ENCODE measurements at places on chromosomes 2 and 18.

- DNase-seq, result no peak
Observed at GRCh38 chr2:38290332-38290731, 86.7 kb downstream of the ATL2 start.

GRCh38 chr18:4017480-4017879 is 437.6 kb downstream of the DLGAP1 start:
- no peak for DNase-seq

DNA sequence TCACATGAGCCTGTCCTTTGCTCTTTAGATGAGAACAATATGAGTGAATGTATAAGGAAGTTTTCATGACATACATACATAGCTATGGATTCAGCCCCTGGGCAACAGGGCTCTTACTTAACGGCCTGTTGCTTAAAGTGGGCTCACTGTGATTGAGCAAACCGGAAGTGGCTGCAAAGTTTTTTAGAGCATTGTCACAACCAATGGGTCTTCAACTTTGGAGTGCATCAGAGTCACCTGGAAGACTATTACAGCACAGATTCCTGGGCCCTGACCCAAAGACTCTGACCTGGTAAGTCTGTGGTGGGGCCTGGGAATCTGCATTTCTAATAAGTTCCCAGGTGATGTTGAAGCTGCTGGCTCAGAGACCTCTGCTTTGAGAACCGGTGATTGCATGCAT is 106.3 kb upstream of the SEC11C start:
- DNase-seq, result no peak

DNA sequence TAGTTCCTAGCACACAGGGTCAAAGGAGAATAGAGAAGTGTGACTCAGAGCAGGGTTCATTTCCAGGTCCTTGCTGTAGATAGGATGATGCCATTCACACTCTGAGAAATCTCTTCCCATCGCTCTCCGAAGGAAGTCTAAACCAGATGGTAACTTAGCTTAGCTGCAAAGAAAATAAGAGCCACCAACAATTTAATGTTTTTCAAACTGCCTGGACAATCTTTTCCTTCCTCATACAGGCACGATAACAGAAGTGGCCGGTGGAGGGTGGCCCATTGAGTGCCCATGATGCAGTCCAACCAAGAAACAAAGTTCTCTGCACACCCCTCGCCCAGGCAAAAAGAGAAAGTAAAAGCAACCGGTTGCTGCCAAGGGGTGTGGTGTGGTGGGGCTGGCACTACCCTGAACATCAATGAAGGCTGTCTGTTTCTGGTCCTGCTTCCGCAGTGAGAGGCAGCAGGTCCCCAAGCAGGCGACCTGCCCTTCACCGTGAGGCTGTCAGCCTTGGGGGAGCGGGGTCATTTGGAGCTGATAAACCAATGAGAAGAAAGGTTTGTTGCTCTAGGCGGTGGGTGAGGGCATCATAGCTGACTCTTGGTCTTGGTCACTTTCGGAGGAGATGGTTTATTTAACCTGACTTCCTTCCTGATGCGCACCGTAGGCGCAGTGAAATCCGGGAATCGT is 105.6 kb upstream of the CD302 start:
- DNase-seq, result peak; percentile 78

GRCh38 chr2:46719487-46719886 is 196.1 kb downstream of the MCFD2 start:
- no peak for DNase-seq

GRCh38 chr2:197312186-197312585 is 1.6 kb upstream of the ANKRD44 start:
- no peak for DNase-seq

DNA sequence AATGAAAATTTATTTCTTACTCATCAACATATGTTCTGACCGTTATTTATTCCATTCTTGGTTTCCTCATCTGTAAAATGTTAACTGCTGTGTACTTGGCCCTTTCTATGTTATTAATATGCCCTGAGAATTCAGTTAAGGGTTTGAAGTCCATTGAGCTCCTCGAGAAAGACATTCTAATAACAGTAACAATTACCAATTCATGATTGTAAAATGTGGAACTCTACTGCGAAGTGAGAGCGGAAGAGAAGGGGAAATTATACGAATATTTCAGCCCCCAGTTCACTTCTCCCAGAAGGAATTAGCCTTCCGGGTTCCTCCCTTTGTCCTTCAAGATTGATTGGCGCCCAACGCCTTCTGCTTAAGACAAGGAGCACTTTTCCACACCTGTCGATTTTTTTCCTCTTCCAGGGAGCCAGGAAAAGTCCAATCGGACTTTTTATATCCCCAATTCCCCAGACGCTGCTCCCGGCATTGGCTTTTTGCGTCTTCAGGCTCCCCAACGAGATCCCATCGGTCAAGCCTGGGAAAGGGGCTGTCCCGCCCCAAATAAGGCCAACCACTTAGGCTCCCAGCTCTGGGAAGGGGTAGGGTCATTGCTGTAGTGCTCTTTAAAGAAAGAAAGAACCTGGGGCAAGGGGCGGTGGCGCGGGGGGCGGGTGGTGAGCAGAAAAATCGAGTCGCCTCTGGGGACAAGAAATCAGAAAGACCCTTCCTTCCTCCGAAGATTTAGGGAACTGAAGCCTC is 1.6 kb downstream of the DSC2 start:
- DNase-seq, result no peak

- no peak for DNase-seq
Observed at GRCh38 chr18:34783501-34783900, 73.4 kb downstream of the DTNA start.

- DNase-seq, result no peak
Observed at GRCh38 chr2:38598200-38598990, 4.3 kb downstream of the HNRNPLL start.

GRCh38 chr2:159933040-159933726 is 129.2 kb downstream of the PLA2R1 start:
- DNase-seq, result no peak

- no peak for DNase-seq
Observed at GRCh38 chr2:175161-175786, 88.6 kb downstream of the SH3YL1 start.

GRCh38 chr2:160294339-160294803 is 94.3 kb upstream of the ITGB6 start:
- DNase-seq, result peak; percentile 27
